ENCODE measurements at places on chromosomes 1 and 21. TPM values are rescaled to one million over a fixed set of nuclear protein-coding genes. Genes with fewer than 3 reads are reported as not detected.

DNA sequence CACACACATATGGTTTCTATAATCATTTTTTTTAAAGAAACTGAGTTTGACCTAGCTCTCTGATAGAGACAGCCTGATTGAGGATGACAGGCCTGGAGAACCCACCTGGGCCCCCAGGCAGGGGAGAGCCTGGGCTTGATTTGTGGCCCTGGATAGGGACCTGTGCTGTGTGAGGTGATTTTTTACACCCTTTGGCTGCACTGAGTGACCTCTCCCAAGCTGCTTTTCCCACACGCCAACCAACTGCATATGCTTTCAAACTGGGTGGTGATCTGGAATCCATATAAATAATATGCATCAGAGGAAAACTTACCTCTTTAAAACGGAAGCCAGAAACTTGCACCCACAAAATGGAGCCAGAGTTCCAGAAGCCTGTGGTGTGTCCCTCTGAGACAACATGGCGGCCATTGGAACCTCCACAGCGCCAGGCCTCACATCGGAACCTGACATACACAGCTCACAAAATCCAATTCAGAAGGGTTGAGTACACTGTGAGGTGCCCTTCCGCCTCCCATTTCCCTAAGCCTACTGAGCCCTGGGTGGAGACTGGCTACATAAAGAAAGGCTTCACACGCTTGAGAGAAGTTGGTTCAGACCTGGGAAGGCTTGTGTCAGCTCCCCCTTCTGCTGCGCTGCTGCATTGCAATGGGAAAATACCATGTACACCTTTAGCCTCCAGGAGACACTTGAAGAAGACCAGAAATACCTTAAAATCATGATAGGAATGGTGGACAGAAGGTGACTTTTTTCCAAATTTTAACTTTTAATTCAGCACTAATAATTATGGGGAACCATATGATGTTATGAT lies 160.7 kb downstream of the HHIPL2 start:
- H3K27me3 ChIP-seq = no peaks in the 10 kb centered on the region
- no peak overlapping the region for H3K4me3 ChIP-seq
- DNase-seq = no peak
- H3K4me1 ChIP-seq = no peaks in the 10 kb centered on the region
- no peaks in the 10 kb centered on the region for H3K36me3 ChIP-seq

- no peaks in the 10 kb centered on the region for H3K27me3 ChIP-seq
- H3K4me1 ChIP-seq = no peaks in the 10 kb centered on the region
- H3K27ac ChIP-seq = peak overlapping the region; percentile 88
- peaks cover 2% of the 10 kb centered on the region for H3K36me3 ChIP-seq
- H3K4me3 ChIP-seq = peak overlapping the region; percentile 88
- DNase-seq = peak; percentile 89
Observed at GRCh38 chr1:38991638-38992411, 749 bp downstream of the AKIRIN1 start.

DNA sequence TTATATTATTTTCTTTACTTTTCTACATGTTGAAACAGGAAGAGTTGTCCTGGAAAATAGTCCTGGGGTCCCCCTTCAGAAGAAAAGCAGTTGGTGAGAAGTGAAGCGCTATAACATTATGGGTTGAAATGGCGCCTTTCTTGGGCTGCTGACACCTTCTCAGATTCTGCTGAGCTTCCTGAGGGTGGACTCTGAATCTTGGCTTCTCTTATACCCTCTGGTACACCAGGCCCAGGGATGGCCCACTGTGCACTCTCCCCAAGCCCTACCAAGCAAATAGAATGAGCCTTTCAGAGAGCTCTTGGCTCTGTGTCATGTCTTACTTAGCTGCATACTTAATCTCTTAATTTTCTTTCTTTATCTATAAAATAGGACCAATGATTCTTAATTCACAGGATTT lies 42.3 kb downstream of the CD247 start:
- DNase-seq = no peak
- H3K27me3 ChIP-seq = no peaks in the 10 kb centered on the region
- no peaks in the 10 kb centered on the region for H3K36me3 ChIP-seq

- H3K27me3 ChIP-seq = no peaks in the 10 kb centered on the region
- DNase-seq = no peak
- no peak overlapping the region for H3K27ac ChIP-seq
- H3K36me3 ChIP-seq = no peaks in the 10 kb centered on the region
- H3K4me1 ChIP-seq = no peaks in the 10 kb centered on the region
- no peak overlapping the region for H3K4me3 ChIP-seq
Observed at GRCh38 chr1:185338719-185339622, 21.9 kb upstream of the IVNS1ABP start.

- DNase-seq = no peak
- no peaks in the 10 kb centered on the region for H3K27me3 ChIP-seq
- no peak overlapping the region for H3K4me3 ChIP-seq
Observed at GRCh38 chr1:203217668-203218067, 11.8 kb downstream of the CHIT1 start.

DNA sequence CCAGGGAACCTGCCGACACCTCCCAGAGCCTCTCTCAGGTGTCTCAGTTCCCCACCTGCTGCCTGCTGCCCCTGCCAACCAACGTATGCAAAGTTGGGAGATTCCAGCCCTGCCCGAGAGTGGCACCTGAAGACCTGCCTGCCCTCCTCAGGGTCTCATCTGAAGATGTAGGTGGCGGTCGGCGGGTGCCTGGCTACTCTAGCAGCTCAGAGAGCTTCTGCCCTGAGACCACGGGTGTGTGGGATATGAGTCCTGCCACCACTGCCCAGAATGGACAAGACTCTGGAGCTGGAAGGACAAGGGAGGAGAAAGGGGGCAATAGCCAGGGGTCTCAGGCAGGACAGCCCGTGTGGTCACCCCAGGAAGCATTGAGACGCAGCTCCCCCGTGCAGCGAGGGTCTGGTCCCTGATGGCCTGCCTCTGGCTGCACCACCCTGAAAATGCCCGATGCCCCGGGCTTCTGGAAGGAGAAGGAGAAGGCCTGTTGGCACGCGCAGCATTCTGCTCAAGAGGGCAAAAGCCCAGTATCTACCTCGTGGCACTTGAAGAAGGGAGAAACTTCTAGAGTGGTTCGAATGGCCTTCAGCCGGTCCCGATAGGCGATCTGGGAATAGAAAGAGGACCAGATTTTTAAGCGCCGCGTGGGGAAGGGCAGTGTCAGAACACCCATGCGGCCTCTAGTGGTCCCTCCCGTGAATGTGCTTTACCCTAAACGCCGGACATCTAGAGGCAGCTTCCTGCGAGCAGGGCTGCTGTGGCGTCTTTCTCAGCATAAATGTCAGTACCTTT lies 88.8 kb downstream of the STUM start:
- no peak overlapping the region for H3K27ac ChIP-seq
- no peak for DNase-seq
- no peaks in the 10 kb centered on the region for H3K4me1 ChIP-seq
- H3K36me3 ChIP-seq = peaks cover 7% of the 10 kb centered on the region

Gene CFHR1
- total RNA-seq = 22.0 TPM

Gene CYYR1
- total RNA-seq = 23.4 TPM

DNA sequence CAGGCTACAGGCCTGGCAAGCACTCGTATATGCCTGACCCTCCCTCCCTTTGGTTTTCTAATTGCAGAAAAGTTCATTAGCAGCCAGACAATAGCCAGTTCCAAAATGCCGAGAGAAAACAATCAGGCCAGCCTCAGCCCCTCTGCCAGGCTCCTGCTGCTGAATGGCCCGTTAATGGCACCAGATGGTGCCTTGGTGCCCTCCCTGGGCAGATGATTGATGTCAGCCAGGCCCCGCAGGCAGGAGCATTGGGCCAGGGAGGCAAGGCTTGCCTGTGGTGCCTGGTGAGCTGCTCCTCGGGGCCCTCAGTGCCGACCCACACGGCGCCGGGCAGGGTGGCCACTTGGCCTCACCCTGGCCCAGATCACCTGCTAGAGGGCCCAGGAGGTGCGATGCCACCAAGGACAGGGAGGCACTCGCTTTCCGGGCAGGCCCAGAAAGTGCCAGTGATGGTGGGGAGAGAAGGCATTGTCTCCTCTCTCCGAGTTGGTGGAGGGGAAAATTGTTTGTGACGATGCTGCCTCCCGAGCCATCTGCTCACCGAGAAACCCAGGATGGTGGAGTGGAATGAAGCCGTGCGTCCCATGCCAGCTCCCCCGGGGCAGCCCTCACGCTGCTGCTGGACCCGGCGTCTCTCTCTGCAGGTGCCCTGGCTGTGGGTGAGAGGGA lies 28.1 kb downstream of the QSOX1 start:
- no peak overlapping the region for H3K27ac ChIP-seq
- no peak for DNase-seq
- no peak overlapping the region for H3K4me3 ChIP-seq
- H3K36me3 ChIP-seq = no peaks in the 10 kb centered on the region

Gene DMBX1
- not detected for total RNA-seq

DNA sequence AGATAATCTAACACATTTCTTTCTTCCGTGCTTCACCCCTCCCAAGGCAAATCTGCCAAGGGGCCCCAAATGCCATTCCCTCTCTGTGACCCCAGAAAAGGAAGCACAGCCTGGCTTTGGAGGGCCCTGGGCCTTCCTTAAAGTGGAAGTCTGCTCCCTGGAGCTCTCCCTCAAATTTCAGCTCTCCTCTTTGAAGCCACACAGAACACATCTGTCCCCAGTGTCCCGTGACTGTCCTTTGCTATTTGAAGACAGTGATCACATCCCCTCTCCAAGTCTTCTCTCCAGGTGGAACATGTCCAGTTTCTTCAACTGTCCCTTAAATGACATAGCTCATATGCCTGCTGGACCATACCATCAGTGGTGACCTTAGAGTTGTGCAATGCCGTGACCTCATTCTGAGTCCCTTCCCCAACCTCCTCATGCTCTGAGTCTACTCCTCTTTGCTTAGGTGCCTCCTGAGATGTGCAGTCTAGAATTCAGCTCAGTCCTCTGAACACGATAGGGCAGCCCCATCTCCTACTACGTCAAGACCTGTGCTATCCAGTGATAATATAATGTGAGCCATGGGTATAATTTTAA lies 18.4 kb upstream of the FOXO6 start:
- H3K4me1 ChIP-seq = no peaks in the 10 kb centered on the region
- no peak overlapping the region for H3K27ac ChIP-seq
- H3K36me3 ChIP-seq = no peaks in the 10 kb centered on the region
- H3K27me3 ChIP-seq = no peaks in the 10 kb centered on the region

Gene KRTAP11-1
- not detected for total RNA-seq

DNA sequence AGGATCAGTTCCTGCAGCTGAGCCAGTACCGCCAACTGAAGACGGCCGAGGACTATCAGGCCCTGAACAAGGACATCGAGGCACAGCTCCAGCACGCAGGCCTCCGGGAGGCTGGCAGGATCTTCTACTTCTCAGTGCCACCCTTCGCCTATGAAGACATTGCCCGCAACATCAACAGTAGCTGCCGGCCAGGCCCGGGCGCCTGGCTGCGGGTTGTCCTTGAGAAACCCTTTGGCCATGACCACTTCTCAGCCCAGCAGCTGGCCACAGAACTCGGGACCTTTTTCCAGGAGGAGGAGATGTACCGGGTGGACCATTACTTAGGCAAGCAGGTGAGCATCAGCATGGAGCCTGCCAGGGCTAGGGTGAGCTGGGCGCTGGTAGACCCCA lies 10.7 kb downstream of the H6PD start:
- peak overlapping the region; percentile 55 for H3K27ac ChIP-seq
- H3K4me1 ChIP-seq = peaks cover 25% of the 10 kb centered on the region
- H3K4me3 ChIP-seq = no peak overlapping the region
- H3K27me3 ChIP-seq = no peaks in the 10 kb centered on the region

- peak overlapping the region; percentile 94 for H3K27ac ChIP-seq
- DNase-seq = no peak
- no peaks in the 10 kb centered on the region for H3K36me3 ChIP-seq
- no peak overlapping the region for H3K4me3 ChIP-seq
- no peaks in the 10 kb centered on the region for H3K27me3 ChIP-seq
- peaks cover 4% of the 10 kb centered on the region for H3K4me1 ChIP-seq
Observed at GRCh38 chr1:153696741-153697140, 18.3 kb downstream of the NPR1 start.

Gene PYHIN1
- total RNA-seq = 3.9 TPM

DNA sequence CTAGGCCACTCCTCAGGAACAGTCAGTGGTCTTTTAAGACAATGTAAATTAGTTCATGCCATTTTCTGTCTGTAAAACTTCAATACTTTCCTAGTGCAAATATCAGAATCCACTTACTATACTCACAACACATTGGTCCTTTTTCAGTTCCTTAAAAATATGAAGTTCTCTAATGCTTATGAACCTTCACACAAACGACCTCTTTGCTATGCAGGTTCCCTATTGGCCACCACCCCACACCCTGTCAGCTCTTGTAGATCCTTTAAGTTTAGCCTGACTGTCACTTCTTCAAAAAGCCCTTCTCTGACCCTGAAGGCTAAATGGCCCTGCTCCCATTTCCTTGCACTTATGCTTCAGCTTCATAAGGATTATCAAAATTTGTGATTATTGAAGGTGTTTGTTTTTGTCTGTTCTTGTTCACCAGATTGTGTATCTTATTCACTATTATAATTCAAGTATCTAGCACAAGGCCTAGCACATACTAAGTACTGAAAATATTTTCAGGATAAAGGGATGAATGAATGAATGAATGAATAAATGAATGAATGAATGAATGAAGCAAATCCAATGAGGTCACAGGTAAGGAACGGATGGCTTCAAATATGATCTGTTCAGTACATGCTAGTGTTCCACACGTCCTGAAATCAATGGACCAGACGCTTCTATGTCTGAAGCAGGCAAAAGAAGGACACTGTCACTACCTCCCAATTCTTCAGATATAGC lies 373.9 kb downstream of the VAV3 start:
- no peaks in the 10 kb centered on the region for H3K27me3 ChIP-seq
- H3K27ac ChIP-seq = no peak overlapping the region
- DNase-seq = no peak
- no peaks in the 10 kb centered on the region for H3K36me3 ChIP-seq
- no peak overlapping the region for H3K4me3 ChIP-seq
- H3K4me1 ChIP-seq = no peaks in the 10 kb centered on the region

- H3K27me3 ChIP-seq = no peaks in the 10 kb centered on the region
- H3K36me3 ChIP-seq = peaks cover 4% of the 10 kb centered on the region
- H3K27ac ChIP-seq = no peak overlapping the region
- no peak overlapping the region for H3K4me3 ChIP-seq
- DNase-seq = no peak
- no peaks in the 10 kb centered on the region for H3K4me1 ChIP-seq
Observed at GRCh38 chr21:32386195-32386870, 6.5 kb downstream of the URB1 start.

- no peak overlapping the region for H3K27ac ChIP-seq
- DNase-seq = no peak
- H3K27me3 ChIP-seq = no peaks in the 10 kb centered on the region
- H3K4me1 ChIP-seq = no peaks in the 10 kb centered on the region
- H3K4me3 ChIP-seq = no peak overlapping the region
Observed at GRCh38 chr1:63448731-63449246, 74.2 kb downstream of the ITGB3BP start.

DNA sequence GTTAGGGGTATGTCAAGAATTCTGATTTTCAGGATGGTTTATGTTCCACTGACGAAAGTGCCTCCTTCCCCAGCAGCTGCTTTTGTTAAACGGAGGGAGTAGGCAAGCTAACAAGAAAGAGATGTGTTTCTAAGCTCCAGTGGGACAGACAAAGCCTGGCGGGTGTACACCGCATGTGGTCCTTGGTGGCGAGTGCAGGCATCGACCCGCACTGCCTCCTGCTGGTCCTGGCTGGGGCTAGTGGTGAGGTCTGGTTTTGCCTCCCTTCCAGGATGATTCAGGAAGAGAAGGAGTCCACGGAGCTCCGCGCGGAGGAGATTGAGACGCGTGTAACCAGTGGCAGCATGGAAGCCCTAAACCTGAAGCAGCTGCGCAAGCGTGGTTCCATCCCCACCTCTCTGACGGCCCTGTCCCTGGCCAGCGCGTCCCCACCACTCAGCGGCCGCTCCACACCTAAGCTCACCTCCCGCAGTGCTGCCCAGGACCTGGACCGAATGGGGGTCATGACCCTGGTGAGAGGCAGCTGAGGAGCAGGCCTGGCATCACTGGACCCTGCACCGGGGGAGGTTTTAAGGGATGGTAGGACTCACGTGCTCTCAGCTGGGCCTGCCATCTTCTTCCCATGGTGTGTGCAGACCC lies 29.0 kb downstream of the PPFIA4 start:
- no peak overlapping the region for H3K27ac ChIP-seq
- H3K27me3 ChIP-seq = no peaks in the 10 kb centered on the region
- H3K4me1 ChIP-seq = no peaks in the 10 kb centered on the region

Gene LAMC1
- 140 TPM for total RNA-seq

Gene SELP
- total RNA-seq = 19.4 TPM
